Activated naive CD4-positive, alpha-beta T cell treated with anti-CD3 and anti-CD28 coated beads, Interleukin-2, amount 50 U/mL, for 72 hours (primary cell): ENCODE measurements at places on chromosomes 1 and 21. TPM values are rescaled to one million over a fixed set of nuclear protein-coding genes. Genes with fewer than 3 reads are reported as not detected.

DNA sequence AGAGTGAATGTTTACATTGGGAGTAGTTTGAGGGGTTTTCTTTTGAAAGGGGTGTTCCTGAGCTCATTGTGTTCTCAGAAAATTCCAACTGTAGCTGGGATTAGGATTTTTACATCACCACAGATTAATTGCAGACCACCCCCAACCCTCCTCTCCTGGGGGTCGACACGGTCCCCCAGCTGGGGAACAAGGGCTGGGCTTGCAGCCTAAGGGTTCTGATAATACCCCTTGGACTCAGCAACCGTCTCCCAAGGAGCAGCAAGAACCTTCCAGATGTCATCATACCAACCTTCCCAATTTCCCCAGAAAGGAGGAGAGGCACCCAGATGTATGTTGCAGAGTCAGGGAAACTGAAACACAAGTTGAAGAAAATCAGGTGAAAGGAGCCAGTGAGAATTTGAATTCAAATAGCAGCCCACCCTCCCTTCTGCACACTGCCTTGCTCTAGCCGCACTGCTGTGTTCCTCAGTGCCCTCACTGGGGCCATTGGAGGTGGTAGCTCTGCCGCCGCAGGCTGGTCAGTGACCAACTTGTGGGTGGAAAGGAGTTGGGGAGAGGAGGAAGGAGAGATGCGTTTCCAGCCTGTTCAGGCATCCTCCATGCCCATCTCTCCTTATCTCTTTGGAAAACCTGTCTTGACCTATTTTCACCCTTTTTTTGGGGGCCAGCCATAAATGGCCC lies 14.7 kb upstream of the IGFN1 start:
- DNase-seq: no peak

DNA sequence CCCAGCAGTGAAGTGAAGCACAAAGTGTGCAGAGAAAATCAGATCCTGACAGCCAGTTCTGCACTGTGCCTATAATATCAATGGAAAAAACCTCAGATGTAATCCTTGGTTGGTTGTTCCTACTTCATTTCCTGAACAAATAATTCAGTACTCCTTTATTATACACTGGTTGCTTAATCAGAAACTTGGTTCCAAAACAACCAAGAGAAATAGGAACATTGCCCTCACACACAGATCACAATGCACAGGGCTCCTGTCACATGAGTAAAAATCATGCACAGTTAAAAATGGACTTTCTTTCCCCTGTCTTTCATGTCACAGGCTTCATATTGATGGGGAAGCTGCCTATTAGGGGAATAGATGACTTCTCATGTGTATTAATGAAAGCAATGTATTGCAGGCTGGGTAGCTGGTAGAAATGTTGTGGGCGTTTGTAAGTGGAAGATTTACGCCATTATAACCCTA lies 9.7 kb downstream of the DNASE2B start:
- no peak for DNase-seq

Gene CRP
- total RNA-seq: not detected

Gene ITLN2
- total RNA-seq: not detected

GRCh38 chr1:24337455-24337854 lies 18.3 kb downstream of the GRHL3 start:
- DNase-seq: no peak

DNA sequence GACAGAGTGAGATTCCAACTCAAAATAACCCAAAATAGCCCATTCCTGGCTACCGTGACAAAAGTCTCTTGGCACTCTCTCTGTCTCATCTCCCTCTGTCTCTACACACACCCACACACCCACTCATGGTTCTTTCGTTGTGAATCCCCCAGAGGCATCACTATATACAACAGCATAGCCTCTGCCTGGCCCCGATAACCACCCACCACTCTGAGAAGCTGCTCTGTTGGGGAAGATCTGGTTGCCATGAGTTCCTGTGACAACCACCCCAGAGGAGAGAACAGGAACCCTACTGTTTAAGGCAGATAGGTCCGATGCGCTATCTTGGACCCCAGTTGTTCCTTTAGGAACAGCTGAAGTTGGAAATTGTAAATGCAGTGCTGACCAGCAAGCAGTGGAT lies 70.4 kb upstream of the LYST start:
- DNase-seq: no peak

Gene YBX1
- 926 TPM for total RNA-seq

Gene RUNX3
- 119 TPM for total RNA-seq

DNA sequence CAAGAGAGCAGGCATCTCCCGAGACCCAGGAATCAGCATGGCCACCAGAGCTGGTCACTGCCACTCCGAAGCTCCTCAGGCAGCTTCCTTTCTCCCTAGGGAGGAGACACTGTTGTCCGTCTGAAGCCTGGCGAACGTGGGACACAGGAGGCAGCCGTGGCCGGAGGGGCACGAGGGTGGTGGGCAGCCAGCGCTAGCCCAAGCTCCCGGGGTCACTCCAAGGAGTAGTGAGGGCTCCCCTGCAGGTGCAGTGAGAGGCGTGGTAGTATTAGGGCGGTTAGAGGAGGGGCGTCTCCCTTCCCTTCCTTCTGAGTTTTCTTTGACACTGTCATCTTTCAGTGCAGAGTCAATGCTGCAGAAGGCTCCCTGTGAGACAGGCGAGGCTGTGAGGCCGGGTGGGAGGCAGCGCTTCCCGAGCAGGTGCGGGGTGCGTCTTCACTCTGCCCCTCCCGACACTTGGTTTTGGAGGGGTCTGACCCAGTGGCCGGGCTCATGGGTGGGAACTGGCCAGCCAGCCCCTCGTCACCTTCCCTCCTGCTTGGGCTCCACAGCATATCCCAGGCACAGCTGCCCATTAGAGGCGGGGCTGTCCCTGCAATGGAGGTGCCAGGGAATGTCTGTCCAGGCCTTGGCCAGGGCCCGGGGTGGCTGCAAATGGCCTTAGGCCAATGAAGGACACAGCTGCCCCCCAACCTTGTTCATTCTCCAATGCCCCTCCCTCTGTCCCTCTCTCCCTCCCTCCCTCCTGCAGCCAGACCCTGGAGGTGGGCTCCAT lies 171.6 kb upstream of the ARHGEF16 start:
- no peak for DNase-seq

DNA sequence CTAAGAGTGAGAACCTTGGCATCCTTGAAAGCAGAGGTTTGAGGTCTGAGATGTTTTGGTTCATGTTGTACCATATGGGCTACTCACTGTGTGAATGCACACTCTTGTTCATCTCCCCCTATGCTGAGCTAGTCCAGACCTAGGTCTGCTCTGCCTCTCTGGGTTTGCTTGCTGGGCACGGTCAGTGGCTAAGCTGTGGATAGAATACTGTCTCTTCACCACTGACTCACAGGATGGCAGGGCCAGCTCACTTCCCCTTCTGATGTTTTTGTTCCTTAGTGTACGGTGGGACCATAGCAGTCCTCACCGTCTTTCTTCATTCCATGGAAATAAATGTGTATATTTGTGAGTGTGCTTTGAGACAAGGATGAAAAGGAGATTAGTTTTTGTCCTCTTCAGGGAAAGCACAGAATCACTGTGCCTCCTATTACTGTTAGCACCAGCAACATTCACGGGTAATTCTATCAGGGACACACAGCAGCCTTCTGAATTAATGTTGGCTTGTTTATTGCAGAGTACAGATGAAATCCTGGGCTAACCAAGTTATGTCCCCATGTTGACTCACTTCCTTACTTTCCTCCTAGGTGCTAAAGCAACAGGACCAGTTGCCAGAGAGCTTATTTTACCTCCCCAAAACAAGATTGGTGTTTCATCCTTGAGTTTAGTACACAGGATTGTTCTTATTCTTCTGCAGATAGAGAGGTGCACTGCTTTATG lies 56.9 kb upstream of the IVNS1ABP start:
- DNase-seq: no peak

DNA sequence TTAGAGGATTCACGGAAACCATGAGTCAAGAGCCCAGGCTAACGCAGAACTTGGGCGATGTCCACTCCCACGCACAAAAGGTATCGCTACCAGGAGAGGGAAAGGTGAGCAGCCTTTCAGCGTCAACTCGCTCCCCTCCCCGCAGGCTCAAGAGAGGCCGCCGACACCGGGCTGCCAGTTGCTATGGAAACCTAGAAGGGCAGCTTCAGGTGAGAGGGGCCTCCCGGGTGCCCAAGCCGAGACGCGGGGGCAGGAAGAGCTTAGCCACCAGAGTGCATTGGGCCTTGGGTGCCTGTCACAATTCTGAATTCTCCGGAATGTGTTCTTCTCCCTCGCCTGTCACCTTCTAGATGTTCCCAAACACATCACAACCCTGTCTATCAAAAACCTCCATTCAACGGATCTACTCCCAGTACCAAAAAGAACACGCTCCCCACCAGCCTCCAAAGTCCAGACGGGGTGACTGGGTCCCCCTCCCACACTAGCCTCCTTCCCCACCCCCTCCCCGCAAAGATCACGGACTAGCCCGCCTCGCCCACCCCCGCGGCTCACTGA lies 694 bp downstream of the MEAF6 start:
- DNase-seq: peak; percentile 76

- DNase-seq: no peak
Observed at GRCh38 chr1:72636631-72637030, 354.3 kb upstream of the NEGR1 start.

Gene WNT4
- total RNA-seq: not detected

Gene LPAR3
- not detected for total RNA-seq

DNA sequence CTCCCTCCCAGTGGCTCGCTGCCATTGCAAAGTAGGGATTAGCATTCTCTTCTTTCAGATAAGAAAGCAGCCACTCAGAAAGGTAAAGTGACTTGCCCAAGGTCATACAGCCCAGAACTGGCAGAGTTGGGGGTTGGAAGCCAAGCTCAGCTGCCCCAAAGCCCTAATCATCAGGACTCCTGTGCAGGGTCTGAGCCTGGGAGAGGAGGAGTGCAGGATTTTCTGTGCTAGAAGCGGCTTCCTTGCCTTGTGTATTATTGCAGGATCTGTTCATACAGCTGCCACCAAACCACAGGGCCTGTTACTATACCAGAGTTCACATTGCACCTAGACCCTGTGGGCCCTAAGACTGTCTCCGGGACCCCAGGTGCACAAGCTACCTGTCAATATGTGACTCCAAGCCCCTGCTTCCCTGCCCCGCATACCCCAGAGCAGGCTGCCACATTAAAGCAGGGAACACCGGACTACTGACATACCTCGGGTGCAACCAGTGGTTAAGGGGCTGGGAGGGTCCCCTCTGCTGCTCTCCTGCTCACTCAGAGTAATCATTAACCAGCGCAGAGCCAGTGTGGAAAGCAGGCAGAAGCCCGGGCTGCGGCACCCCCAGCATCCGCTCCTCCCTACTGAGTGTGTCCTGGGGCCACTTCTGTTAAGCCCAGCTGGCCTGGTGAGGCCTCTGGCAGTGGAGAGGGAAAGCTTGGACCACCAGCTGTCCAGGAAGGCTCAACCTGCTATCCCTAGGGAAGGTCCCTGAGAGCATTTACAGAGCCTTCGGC lies 15.8 kb downstream of the HSPG2 start:
- no peak for DNase-seq

DNA sequence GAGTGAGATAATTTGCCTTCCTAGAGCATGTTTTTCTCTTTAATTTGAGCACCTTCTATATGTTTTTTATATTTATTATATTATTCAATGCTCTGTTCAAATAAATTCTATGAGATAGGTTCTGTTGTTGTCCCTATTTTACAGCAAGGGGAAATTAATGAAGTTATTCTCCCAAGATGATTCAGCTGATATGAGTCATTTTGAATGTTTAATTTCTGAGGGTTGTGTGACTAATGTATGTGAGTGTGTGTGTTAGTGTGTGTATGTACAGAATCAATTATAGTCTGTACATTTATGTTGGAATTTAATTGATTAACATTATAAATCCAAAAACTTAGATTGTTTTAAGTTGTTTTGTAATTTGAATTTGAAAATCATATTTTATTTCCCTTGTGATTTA lies 1536.7 kb upstream of the B3GALT2 start:
- DNase-seq: no peak

Gene RGS4
- not detected for total RNA-seq

Gene DEPDC1
- total RNA-seq: 16.1 TPM

GRCh38 chr1:6331543-6332273 lies 61.9 kb downstream of the ACOT7 start:
- DNase-seq: no peak

- no peak for DNase-seq
Observed at GRCh38 chr1:25889470-25889869, 14.0 kb upstream of the PAQR7 start.

DNA sequence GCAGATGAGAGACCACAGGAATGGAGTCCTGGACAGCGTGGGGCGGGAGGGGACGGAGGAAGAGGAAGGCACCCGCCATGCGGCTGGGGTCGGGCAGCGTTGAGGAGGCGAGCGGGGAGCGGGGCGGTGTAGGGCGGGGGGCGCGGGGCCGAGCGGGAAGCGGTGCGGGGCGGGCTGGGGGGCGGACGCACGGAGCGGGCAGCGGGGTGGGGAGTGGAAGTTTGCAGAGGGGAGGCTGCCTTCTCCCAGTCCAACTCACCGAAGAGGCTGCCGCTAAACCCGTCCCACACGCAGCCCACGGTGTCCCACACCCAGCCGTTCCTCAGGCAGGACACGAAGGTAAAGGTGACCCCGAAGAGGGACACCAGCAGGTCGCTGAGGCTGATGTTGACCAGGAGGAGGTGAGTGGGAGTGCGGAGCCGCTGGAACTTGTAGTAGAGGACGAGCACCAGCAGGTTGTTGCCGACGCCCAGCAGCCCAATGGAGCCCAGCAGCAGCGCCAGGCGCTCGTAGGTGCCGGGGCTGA lies 483 bp downstream of the CHML start:
- no peak for DNase-seq

- no peak for DNase-seq
Observed at GRCh38 chr1:181175955-181176354, 87.5 kb downstream of the IER5 start.

DNA sequence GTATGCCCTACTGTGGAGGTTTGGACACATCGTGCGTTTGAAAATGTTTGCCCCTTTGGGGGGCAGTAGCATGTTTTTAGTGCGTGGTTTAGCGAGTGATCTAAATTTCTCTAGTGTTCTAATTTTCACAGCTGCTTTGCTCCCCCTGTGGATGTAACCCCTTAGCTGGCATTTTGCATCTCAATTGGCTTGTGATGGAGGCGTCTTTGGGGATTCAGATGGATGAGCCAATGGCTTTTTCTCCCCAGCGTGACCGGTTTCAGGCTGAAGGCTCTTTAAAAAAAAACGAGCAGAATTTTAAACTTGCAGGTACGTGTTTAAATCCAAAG lies 836 bp downstream of the CDC7 start:
- DNase-seq: no peak

DNA sequence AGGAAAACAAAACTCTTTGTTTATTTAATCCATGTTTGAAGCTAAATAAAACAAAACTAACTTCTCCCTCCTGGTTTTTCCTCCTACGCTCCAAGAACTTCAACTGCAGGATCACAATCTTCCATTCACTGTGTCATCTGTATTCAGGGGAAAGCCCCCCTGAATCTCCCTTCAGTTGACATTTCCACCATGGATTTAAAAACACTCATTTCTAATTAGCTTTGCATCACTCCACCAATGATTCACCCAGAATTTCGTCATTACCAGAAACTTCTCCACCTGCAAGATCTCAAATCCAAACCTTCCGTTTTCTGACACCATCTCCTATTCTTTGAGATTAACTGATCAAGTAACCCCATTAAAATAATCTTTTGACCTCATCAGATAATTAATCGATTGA lies 10.9 kb upstream of the RGS5 start:
- no peak for DNase-seq
